ENCODE measurements at places on chromosomes 1 and 21. TPM values are rescaled to one million over a fixed set of nuclear protein-coding genes. Genes with fewer than 3 reads are reported as not detected.

The RGS16 gene
- 0.91 TPM for total RNA-seq

The SUSD4 gene
- 29.0 TPM for total RNA-seq

The BSND gene
- not detected for total RNA-seq

The DIRAS3 gene
- 67.9 TPM for total RNA-seq

The ZMYND12 gene
- total RNA-seq, result not detected

The CELSR2 gene
- 1.0 TPM for total RNA-seq

The KIAA1614 gene
- 0.57 TPM for total RNA-seq

The GLUL gene
- total RNA-seq, result 114 TPM

The ACTA1 gene
- not detected for total RNA-seq

The CFH gene
- 3.8 TPM for total RNA-seq

The NR1I3 gene
- not detected for total RNA-seq

The NBPF15 gene
- 19.7 TPM for total RNA-seq

DNA sequence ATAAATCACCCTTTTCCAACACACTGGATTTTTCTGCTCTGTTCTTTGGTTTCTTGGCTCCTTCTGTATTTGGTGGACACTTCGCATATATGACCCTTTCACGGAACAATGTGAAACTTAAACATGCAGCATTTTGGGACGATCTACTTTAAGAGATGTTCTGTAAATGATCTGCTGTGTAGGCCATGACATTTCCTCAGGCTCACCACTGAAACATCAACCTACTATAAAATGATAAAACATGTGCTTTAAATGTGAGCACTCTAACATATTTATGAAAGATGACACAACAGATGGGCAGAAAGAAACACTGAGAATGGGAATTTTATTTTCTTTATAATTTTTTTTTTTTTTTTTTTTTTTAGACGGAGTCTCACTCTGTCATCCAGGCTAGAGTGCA is 316.3 kb upstream of the GREM2 start:
- no peak for DNase-seq

DNA sequence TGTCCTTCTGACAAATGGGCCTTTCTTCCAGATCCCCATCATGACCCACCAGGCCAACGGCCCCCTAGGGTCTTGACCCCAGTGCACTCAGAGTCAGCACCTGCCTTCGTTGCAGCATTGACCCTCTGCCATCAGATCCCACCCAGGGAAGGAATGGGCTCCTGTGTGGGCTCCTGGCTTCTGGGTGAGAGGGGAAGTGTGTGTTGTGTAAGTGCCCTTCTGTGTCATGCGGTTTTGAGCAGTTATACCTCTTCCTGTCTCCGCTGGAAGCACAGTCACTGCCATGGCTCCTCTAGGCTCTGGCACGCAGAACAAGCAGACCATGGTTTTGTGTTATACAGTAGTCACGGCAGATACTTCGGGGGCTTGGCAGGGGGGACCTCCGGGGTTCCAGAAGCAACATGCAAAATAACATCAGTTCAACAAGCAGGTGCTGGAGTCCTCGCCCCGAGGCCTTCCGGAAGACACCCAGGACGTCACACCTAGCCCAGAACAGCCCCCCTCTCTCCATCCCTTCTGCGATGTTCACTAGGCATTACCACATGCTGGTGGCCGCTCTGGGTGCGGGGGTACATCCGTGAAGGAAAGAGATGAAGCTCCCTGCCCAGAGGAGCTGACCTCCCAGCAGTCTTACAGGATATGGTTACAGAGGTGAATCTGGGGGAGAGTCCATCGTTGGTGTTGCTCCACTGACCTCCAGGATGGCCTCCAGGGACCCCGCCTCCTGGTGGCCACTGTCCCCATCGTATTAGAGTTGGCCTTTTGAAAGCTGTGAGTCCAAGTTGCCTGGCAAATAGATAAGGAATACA is 17.4 kb upstream of the KCNAB2 start:
- DNase-seq, result peak; percentile 89

GRCh38 chr1:10431070-10431730 is 967 bp downstream of the CENPS start:
- DNase-seq, result peak; percentile 35

GRCh38 chr1:12745992-12746323 is at the start of gene CFAP107:
CFAP107 (plus strand) TSS chr1:12746200; CDS start chr1:12746431, 231 bp downstream.
- no peak for DNase-seq

GRCh38 chr1:46411010-46411405 is 16.9 kb downstream of the FAAH start:
- no peak for DNase-seq

GRCh38 chr21:26845759-26846035 is 488 bp upstream of the ADAMTS1 start:
- no peak for DNase-seq

- DNase-seq, result no peak
These were observed 10.9 kb upstream of the EGLN1 start for GRCh38 chr1:231432996-231433395.

DNA sequence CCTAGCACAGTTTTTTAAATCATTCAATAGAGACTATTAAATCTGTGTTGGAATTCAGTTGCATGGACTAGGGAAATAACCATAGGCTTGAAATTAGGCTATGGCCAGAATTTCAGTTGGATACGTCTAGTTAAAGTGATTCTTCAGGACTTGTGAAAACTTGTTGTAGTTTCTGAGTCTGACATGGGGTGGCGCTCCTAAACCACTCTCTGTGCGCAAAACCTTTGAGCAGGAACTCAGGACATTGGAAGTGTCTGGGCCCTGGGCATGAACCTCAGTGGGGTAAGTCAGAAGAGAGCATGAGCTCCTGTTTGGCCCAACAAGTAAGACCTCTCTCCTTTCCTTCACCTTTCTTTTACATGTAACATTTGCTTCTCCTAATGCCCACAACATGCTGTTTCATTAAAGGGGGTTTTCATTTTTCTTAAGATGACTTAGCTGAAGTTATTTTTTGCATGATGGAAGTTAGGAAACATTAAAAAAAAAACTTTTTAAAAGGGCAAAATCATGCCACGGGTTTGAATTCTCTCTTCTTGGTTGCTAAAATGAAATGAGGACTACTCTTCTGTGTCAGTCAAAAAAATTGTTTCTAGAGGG is 17.1 kb upstream of the CCDC190 start:
- DNase-seq, result peak; percentile 76

GRCh38 chr1:201038186-201038876 is 14.8 kb upstream of the KIF21B start:
- DNase-seq, result no peak

DNA sequence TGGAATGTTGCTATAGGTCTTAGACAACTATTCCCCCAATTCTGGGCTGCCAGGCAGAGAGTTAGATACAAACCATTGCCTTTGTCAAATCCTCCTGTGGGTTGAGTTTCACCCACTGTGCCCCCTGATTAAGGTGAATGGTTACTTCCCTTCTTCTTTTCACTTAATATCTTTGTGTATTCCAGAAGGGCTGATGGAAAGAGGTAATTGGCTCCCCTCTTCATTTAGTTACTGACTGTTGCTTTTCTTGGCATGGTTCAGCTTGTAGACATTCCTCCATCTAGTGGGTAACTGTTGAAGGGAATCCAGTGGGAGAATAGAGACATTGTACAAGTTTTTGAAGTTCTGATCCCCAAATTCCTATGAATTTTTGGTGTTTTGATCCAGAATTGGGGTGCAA is 43.8 kb upstream of the MACF1 start:
- no peak for DNase-seq

DNA sequence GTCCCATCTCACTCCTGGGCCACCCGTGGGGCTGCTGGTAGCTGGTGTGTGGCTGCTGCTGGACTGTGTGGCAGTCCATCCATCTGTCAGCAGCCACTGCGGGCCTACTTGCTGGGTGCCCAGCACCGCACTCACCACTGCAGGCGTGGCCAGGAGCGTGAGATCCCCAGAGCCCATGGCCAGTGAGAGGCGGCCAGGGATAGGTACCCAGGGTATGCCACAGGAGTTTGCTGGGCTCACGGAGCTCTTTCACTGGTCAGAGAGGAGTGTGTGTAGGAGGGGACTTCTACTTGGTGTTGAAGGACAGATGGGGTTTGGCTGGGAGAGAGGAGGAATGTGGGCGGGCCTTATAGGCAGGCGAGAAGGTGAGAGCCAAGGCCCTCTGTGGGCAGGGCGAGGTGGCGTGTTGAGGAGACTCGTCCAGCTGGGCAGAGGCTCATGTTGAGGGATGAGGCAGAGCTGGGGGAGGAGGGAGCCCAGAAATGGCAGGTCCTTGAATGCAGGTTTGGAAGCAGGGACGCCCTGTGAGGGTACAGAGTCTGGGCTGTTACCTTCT is 15.0 kb downstream of the QSOX1 start:
- no peak for DNase-seq

- no peak for DNase-seq
These were observed 29.8 kb upstream of the CFAP298 start for GRCh38 chr21:32641710-32642698.

DNA sequence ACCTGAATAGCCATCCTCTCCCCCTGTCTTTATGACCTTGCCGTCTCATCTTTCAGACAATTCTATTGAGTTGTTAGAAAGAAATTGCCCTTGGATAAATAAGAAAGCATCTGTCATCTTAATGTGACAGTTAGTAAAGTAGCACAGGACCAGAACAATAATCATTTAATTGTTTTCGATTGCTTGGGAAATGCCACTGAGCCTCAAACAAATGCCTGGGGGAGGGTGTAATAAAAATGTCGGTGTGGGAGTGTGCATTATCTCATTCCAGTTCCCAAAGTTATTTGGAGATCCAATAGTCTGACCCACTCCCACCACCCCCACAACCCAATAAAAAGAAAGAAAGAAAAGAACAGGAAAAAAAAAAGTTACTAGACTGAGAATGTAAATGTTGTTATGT is 509.3 kb upstream of the LRRC7 start:
- DNase-seq, result no peak

GRCh38 chr1:2352341-2352896 is 38.9 kb downstream of the MORN1 start:
- no peak for DNase-seq

DNA sequence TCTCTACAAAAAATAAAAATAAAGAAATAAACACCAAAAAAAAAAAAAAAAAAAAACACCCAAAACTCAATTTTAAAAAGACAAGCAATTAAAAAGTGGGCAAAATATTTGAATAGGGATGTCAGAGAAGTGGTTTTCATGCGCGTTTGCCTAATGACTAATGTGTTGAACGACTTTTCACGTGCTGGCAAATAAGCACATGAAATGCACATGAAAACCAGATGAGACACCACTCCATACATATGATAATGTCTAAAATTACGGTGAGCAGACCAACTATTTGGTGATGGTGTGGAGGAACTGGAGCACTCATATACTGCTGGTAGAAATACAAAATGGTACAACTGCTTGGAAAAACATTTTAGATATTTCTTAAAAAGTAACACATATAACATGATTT is 39.4 kb upstream of the UHMK1 start:
- no peak for DNase-seq

- DNase-seq, result no peak
These were observed 17.8 kb downstream of the CAPZB start for GRCh38 chr1:19467199-19468187.

DNA sequence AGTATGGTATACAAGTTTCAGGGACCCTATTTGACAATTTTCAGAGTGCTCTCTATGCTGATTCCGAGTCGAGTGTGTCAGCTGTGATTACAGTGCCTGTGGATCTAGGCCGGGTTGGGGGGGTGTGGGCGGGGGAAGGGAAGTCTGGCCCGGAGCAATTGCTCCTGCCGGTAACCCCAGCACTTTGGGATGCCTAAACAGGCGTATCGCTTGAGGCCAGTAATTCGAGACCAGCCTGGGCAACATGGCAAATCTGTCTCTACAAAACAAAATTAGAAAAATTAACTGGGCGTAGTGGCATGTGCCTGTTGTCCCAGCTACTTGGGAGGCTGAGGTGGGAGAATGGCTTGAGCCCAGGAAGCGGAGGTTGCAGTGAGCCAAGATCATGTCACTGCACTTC is 1.6 kb upstream of the IL10RB start:
- DNase-seq, result no peak

GRCh38 chr1:151862604-151863003 is 9.1 kb upstream of the THEM5 start:
- no peak for DNase-seq

DNA sequence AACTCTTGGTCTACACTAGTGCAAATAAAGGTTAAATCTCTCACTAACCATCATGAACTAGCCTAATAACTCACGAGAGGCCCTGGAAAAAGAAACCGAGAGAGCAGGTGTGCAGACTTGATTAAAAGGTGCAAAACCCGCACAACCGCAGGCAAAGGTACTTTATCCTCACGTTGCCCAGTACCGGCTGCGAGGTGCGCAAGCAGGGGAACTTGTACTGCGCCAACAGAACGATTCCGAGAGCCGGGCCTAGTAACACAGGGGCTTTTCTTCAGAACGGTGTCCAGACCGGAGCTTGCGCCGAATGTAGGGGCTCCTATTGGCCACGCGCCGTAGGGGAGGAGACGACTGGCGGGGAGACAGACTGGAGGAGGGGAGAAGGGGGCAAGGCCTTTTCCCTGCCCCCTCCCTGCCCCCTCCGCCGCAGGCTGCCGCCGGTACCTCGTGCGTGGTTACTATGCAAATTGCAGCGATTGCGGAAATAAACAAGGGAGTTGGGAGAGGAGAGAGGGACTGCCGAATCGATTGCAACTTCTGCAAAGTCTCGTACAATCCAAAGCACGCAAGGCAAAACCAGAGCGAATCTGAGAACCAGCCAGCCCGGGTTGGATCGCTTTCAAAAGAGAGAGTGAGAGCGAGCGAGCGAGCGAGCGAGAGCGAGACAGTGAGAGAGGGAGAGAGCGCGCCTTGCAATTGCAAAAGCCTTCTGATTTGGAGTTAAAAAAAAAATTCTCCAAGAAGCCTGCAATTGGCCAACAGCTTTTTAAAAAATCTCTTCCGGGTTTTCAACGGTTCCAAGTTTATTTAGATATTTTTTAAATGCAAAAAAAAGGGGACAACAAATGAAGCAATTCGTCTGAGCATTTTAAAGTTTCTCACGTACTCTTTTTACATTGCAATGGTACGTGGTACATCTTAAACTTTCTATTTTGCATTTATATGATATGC is 5.4 kb upstream of the NFIA start:
- DNase-seq, result peak; percentile 94

DNA sequence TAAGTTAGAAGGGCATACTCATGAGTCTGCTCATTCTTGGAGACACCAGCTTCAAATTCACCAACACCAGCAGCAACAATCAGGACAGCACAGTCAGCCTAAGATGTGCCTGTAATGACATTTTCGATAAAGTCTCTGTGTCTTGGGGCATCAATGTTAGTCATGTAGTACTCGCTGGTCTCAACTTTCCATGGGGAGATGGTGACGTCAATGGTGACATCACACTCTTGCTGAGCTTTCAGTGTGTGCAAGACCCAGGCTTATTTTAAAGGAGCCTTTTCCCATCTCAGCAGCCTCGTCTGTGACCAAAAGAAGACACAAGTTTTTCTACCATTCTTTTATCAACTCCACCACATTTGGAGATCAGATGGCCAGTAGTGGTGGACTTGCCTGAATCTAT is 75.5 kb downstream of the SERINC2 start:
- no peak for DNase-seq

DNA sequence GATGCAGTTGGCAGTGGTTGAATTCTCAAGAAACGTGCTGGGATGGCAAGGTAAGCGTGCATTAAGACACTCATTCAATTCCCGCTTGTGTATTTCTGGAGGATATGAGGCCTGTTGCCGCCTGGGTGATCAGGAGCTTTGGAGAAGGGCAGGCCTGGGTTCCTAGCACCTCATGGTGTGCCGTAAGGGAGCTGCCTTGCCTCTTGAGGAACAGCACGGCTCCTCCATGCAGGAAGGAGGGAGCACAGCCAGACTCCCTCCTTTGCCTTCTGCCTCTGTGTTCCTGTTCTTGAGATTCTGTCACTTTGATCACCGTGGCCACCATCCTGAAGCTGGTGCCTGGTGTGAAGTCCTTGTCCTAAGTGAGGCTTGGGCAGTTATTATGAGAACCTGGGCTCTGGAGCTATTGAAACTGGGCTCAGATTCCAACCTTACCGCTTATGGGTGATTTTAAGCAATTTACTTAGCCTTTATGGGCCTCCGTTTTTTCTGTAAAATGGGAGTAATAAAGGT is 18.3 kb downstream of the SLFNL1 start:
- DNase-seq, result no peak

Measured in Daoy (cell line).